Activated CD4-positive, alpha-beta T cell treated with anti-CD3 and anti-CD28 coated beads for 48 hours (primary cell): ENCODE measurements at places on chromosomes 6 and 20.

GRCh38 chr6:25570578-25570977 is 81.4 kb upstream of the SCGN start:
- DNase-seq: no peak

GRCh38 chr20:16810216-16810615 is 62.1 kb downstream of the OTOR start:
- DNase-seq: no peak

DNA sequence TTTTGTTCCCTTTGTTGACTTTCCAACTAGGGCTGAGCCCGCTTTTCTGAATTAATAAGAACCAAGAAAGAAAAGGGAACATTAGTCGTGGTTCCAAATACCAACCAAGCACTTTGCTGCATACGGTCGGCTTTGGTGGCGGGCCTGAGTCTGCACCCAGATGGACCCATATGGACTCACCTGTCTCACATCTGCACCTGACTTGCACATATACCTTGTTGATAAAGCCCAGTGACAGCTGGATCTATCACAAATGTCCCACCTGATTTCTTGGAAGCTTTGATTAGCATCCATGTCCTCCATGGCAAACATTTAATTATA is 39.0 kb downstream of the TPD52L1 start:
- DNase-seq: no peak

DNA sequence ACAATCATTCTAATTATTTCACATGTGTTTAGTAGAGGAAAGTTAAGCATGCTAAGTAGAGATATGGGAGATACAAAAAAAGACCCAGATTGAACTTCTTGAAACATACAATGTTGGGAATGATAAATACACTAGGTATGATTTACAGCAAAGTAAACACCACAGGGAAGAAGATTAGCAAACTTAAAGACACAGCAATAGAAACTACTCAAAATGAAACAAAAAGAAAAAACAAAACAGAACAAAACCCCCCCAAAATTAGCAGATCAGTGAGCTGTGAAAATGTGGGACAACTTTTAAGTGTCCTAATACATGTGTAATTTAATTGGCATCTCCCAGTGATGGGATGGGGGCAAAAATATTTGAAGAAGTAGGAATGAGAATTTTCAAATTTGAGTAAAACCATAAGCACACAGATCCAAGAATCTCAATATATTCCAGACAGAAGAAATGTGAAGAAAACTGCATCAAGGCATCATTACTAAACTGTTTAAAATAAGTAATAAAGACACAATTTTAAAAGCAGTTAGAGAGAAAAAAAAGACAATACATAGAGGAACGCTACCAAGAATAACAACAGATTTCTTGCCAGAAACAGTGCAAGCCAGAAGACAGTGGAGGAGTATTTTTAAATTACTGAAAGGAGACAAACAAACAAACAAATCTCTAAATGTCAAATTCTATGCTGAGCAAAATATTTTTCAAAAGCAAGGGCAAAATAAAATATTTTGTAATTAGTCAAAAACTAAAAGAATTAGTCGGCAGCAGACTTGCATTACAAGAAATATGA is 473.7 kb downstream of the QKI start:
- DNase-seq: no peak

DNA sequence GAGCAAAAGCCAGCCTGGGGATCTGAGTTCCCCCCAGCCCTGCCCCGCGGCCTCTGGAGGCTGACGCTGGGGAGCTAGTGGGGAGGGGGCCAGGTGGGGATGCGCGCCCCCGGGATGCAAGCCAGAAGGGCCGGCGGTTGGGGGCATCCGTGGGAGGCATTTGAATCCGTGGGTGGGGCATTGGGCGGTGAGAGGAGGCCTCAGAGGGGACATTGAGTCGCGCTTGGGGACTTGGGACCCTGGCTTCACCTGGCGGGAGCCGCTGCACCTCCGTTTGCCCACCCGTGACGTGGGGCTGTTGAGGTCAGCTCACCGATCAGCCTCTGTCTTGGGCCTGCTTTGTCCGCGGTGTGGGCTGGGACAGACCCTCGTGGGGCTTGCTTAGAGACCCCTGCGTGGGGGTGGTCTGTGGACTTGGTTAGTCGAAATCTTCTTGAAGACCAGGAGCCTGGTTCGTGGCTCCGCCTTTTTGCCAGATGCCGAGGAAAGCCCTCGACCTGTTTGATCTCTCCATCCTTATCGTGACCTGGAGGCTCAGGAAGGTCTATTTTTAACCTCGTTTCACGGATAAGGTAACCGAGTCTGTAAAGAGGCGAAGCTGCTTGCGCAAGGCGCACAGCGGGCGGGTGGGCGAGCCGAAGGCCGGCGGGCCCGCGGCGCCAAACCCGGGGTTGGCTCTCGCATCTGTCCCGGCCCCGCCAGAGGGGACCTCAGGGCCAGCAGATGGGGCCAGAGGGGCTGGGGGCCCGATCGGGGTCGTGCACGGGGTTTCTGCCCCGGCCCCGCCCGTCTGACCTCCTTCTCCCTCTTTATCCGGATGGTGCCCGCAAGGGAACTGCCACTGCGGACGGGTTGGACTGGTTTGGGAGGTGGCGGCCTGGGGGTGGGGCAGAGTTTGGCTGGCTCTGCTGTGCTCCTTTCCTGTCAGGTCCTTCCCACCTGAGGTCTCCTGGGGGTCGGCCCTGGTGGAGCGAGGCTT is 8.3 kb downstream of the FAM110A start:
- DNase-seq: no peak

GRCh38 chr6:17542243-17542642 is 57.9 kb upstream of the FAM8A1 start:
- no peak for DNase-seq

DNA sequence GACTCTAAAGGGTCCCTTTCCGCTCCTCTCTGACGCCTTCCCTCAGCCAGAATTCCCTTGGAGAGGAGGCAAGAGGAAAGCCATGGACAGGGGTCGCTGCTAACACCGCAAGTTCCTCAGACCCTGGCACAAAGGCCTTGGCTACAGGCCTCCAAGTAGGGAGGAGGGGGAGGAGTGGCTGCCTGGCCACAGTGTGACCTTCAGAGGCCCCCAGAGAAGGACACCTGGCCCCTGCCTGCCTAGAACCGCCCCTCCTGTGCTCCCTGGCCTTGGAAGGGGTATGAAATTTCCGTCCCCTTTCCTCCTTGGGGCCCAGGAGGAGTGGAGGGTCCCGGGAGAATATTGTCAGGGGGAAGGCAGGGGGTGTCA is 2.7 kb downstream of the VEGFA start:
- DNase-seq: peak; percentile 17

DNA sequence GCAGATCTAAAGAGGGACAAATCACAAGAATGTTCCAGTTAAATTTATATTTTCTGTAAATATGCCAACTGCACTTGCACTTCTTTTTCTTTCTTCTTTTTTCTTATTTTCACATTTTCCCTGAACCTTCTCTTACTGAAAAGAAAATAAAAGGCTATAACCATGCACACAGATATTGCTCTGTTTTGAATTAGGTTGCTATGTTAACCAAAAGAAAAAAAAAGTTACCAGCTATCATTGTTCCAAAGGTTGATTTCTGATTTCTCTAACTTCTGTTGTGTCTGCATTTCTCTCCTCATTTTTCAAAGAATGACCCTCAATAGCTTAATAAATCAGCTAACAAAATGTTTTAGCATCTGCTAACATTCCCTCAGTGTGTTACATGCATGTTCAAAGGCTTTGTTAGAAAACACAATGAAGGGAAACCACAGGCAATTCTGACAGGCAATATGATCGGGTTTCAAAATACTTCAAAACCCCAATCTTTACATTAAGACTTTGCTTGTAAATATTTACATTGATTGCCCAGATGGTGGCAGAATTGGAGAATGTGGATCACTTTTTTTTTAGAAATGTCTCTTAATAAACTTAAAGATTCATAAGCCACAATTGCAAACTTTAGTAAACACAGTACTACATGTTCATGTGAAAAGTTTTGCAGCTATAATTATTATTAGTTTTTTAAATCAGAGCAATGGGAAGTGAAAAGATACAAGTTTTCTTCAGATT is 928.3 kb upstream of the FLRT3 start:
- no peak for DNase-seq

DNA sequence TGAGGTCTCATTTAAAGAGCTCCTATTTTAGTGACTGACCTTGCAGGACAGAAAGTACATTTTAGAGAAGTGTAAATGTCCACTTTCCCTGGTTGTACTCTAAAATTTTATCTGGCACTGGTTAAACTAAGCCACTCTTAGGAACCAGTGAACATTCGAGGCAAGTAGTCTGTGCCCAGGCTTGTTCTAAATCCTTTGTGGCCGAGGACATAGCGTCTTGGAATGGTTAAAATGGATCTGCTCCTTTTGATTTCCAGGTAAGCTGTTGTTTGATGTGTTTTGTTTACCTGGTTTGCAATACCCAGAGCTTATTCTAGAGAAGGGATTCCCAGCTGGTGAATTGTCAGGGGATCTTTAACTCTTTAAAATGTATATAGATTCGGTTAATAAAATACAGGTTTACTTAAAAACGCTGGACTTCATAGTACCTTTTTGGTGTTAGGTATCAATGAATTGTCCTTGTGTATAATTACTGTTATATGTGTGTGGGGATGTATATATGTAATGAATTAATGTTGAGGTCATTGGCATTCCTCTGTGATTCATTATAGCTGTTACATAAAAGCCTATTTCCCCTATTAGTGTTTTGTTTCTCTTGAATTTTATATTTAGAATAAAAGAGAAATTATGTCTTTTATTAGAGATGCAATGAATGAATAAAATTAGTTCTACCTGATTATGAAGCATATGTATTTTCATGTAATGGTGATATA is 15.8 kb downstream of the SNX9 start:
- no peak for DNase-seq

DNA sequence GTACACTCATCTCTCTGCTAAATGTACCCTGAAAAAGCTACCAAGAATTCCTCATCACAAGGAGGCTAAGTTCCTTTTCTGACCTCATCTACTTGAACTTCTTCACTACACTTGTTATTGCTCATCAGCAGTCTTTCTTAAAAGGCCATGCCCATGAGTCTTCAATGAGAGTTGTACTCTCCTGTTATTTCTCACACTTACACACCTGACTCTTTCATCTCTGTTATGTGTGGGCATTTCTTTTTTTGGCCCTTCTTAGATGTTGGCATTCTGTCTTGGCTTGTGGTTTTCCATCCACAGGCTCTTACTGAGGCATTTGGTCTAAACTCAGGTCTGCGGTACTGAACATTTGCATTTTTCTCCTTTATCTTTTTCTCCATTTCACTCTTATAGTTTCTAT is 10.7 kb upstream of the SLC17A1 start:
- DNase-seq: peak; percentile 14

- DNase-seq: no peak
Observed at GRCh38 chr6:151060096-151060765, 179.5 kb upstream of the AKAP12 start.

DNA sequence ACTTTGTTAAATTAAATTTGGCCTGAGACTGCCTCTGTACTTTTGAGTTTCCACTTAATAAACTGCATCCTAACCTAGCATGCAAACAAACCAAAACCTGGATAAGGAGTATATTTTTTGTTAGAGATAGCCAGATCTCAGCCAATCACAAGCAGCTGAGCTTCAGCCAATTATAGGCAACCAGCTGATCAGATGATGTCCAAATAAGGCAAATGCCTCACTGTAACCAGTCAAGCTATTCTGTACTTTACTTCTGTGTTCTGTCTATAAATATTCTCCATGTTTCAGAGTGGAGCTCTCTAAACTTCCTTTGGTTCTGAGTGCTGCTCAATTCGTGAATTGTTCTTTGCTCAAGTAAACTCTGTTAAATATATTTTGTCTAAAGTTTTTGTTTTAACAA is 194.6 kb upstream of the RGS17 start:
- no peak for DNase-seq

GRCh38 chr6:109241199-109241598 is 141.1 kb downstream of the CD164 start:
- no peak for DNase-seq

GRCh38 chr6:142746524-142746923 is 198.5 kb downstream of the HIVEP2 start:
- peak; percentile 15 for DNase-seq

DNA sequence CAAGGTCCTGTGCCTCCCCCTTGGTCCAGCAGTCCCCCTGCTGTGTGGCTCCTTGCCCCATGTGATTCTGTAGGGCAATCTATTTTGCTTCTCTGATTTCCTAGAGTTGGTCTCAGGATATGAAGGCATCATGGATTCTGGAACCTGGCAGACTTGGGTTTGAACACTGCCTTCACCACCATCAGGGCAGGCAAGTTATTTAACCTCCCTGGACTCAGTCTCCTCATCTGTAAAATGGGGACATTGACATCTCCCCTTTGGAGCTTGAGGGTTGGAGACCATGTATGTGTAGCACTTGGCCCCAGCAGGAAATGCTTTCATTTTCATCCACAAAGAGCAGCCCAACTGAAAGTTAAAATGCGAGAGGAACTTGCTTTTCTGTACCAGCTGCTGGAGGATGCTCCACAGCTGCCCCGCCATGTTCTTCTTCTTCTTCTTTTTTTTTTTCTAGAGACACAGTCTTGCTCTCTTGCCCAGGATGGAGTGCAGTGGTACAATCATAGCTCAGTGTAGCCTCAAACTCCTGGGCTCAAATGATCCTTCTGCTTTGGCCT is 6.7 kb downstream of the TOX2 start:
- no peak for DNase-seq

- DNase-seq: no peak
Observed at GRCh38 chr6:90362318-90362717, 65.7 kb upstream of the BACH2 start.

DNA sequence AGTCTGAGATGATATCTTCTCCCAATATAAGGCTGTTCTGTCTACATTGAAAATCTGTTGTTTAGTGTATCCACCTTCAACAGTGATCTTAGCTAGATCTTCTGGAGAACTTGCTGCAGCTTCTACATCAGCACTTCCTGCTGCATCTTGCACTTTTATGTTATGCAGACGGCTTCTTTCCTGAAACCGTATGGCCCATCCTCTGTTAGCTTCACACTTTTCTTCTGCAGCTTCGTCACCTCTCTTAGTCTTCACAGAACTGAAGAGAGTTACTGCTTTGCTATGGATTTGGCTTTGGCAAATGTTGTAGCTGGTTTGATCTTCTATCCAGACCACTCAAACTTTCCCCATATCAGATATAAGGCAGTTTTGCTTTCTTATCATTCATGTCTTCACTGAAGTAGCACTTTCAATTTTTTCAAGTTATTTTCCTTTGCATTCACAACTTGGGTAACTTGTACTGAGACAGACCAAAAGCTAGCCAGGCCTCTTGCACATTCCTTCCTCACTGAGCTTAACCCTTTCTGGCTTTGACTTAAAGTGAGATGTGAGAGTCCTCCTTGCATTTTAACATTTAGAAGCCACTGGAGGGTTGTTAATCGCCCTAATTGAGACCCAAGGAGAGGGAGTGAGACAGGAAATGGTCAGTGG is 110.1 kb downstream of the PREP start:
- DNase-seq: no peak

- DNase-seq: no peak
Observed at GRCh38 chr6:75167325-75167724, 38.5 kb downstream of the COL12A1 start.

GRCh38 chr6:122649701-122650100 is 39.5 kb downstream of the PKIB start:
- DNase-seq: no peak

- peak; percentile 67 for DNase-seq
Observed at GRCh38 chr20:2751878-2752566, 48.4 kb downstream of the CPXM1 start.
